Renal cortical epithelial cell (primary cell): ENCODE measurements at places on chromosomes 4 and X.

GRCh38 chr4:44016570-44017421, 431.8 kb downstream of the KCTD8 start:
- no peak for DNase-seq

GRCh38 chrX:135923353-135923752, 29.8 kb downstream of the SAGE1 start:
- DNase-seq, result no peak

GRCh38 chr4:52914051-52914605, 52.0 kb downstream of the RASL11B start:
- DNase-seq, result no peak

DNA sequence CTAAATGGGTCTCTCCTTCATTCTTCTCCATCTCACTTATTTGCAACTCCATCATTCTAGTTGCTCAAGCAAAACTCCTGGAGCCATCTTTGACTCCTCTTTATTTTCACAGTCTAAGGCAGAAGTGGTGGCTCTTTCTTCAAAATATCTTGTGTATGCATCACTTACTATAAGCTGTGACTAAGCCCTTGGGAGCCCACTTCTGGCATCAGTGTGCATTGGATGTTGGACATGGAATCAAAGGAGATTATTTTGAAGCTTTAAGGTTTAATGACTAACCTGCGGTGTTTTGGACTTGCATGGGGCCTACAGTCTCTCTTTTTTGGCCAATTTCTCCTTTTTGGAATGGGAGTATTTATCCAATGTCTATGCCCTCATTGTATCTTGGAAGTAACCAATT, 276.8 kb downstream of the SPOCK3 start:
- no peak for DNase-seq

DNA sequence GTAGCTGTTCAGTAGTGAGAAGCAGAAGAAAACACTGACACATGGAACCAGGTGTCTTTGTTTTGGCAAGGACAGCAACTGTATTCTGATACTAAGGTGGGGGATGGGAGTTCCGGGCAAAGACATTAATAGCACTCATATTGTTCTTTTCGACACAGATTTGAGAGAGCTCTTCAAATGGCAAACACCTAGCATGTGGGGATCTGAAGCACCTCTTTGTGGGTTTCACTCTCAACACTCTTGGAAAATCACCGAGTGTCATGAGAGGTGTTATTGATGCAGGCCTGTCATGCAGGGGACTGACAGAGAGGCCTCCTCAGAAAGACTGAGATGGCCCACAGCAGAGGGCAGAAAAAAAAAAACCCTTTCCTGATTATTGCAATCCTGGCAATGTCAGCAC, 228.4 kb upstream of the VCX start:
- no peak for DNase-seq

DNA sequence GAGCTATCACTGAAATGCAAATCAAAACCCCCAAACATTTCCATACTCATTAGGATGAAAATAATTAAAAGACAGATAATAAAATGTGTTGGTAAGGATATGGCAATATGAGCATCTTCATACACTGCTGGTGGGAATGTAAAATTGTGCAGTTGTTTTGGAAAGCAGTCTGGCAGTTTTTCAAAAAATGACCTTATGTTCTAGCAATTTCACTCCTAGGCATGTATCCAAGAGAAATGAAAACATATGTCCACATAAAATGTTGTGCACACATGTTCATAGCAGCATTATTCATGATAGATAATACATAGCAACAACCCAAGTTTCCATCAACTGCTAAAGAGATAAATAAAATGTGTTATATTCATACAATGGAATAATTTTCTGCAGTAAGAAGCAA, 14.8 kb upstream of the GPRASP2 start:
- DNase-seq, result no peak

DNA sequence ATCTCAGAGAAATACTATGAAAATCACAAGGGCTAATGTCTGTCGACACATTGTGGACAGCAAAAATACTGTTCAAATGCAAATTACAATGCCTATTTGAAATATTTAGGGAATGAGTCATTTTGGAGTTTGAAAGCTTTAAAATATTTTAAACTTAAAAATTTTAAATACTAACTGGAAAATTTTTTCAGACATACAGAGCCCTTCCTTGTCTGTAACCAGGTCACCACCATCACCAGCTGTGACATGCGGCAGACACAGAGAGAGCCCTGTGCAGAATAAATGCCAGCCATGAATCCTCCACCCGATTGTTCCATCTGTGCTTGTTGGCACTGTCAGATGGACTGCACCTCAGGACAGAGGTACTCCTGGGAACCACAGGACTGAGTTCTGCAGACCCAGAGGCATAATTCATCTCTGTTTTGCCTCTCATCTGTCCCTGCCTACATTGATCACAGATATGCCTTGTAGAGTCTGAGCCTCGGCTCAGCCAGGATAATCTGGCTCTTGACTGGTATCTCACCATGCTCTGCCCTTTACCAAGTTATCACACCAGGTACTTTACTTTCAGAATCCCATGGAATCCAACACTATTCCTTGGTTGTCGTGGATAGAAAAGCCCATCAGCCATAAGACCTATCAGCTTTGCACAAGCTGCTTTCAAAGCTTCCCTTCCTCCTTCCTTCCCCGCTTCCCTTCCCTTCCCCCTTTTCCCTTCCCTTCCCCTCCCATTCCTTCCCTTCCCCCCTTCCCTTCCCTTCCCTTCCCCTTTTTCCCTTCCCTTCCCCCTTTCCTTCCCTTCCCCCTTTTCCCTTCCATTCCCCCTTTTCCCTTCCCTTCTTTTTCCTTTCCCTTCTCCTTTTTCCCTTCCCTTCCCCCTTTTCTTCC, 67.2 kb downstream of the TBC1D9 start:
- peak; percentile 42 for DNase-seq

DNA sequence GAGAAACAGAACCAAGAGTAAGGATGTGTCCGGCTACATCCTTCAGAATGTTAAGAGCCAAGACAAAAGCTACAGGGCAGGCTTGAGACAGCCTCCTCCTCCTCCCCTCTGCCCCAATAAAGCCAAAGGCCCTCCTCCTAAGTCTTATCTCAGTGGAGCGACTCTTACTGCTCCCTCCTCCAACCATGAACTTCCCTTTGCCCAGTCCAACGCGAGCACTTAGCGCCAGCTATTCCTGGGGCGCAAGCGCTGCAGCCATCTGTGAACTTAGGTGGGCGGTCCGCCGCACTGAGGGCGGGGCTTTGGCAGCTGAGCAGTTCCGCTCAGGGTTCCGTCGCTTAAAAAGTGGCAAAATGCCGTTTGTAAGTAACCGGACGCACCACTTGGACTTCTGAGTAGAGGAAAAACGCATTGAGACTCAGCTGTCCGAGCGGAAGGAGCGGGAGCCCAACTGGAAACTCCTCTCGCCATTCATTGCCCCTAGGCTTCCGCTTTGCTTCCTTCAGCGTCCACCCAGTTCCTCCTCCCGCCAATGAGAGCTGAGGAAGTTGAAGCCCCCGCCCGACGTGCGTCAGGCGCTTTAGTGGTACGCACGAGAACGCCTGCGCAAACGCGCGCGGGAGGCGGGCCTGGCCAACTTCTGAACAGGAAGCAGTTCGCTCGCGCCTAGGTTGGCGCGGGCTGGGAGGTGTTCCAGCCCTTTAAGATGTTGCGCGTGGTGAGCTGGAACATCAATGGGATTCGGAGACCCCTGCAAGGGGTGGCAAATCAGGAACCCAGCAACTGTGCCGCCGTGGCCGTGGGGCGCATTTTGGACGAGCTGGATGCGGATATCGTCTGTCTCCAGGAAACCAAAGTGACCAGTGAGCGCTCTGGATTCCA, at the start of gene APEX2:
Gene APEX2 (plus strand): TSS at position 647 of the 882 bp plus-strand sequence. CDS start 60 bp downstream, at position 707.
- peak; percentile 91 for DNase-seq

DNA sequence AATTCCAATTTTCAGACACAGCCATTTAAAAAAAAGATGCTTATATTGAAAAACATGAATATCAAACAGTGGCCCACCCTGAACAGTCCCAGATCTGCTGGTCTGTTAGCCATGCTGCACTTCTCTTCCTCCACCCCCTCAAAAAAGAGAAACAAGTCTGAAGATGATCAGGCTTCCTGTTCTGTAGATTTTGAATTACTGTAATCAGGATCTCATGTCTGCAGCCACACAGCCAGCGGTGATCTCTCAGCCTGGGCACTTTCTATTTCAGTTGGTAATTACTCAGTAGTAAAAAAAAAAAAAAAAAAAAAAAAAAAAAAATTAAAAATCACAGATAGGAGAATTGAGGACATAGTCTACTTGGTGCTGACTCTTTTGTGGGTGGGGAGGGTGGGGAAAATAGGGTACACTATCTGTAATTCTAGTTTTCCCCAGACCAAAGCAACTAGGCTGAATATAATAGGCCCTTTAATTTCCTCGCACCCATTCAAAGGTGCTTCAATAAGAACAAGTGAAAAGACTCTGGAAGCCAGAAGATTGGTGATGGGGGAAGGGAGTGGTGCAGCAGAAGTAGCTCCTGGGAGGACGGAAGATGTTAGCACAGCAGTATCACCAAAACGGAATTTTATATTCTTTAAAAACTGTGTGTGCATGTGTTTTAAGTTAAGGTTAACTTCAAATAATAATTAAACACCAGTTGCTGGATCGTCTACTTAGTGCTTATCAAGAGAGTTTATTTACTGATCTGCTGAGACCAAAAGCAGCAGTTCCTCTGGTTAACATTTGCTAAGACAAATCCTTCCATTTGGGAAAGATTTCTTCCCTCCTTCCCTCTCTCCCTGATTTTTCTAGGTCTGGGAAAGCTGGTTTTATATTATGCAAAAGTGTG, 47.0 kb downstream of the SPRY1 start:
- peak; percentile 20 for DNase-seq

- no peak for DNase-seq
Measured at GRCh38 chr4:24820541-24820940, 25.2 kb downstream of the SOD3 start.

DNA sequence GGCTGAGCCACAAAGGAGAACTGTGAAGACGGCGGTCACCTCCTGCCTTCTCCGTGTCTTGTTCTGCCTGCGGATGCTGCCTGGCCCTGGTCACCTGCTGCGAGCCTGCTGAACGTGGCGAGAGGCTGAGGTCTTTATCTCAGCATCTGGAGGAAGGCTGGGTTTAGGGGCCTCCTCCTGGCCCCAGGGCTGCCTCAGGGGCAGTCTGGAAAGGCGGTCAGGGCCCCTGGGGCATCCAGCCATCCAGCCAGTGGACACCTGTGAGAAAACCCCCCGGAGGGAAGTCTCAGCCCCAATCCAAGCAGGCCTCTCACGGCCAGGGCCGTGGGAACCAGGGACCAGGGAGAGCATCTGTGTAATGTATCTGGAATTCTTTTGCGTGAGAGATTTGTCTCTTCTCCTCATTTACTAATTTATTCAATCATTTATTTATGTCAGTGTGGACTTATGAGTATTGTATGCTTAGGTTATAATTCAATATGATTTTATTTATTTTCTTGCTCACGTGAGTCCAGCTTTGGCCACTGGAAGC, 11.3 kb downstream of the PDE6B start:
- DNase-seq, result no peak

DNA sequence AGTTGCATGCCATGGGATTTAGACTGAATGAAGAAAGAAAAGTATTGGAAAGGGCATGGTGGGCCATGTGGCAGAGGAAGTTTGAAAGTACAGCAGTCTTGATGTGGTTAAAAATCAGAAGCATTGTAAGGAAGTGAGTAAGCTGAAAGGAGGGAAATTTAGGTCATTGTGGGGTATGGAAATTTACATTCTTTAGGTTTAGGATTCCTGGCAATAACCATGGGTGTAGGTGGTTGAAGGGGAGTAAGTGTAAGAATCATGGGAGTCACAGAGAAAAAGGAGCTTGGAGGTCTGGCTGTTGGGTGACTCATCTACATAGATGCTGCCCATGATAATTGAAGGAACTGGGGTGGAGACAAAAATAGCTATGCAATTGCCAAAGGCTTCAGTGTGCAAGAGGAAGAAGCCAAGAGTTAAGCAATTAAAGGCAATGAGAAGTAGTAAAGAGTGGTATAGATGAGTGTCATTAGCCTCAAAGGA, 243.8 kb upstream of the LDB2 start:
- peak; percentile 3 for DNase-seq

GRCh38 chrX:77527233-77528001, 80.2 kb downstream of the FGF16 start:
- no peak for DNase-seq

DNA sequence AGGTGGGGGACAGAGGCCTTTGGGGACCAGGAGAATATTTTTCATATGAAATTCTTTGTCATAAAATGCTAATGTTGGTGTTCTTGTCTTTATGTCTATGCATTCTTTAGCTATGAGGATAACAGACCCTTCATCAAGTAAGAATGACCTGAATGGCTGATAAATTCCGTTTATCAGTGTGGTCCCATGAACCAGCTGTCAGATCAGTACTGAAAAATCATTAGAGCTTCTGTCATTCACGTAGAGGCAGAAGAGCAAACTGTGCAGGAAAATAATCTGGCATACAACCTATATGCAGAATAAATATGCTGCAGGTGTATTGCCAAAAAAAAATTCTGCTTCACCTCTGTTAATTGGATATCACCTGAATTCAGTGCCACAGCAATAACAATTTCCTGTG, 828.6 kb downstream of the ADGRL3 start:
- DNase-seq, result no peak

- DNase-seq, result no peak
Measured at GRCh38 chr4:2449511-2450392, 19.2 kb upstream of the RNF4 start.

- DNase-seq, result no peak
Measured at GRCh38 chrX:24186986-24187385, 37.5 kb downstream of the ZFX start.

- no peak for DNase-seq
Measured at GRCh38 chrX:153474718-153475117, 4.3 kb upstream of the HAUS7 start.

- no peak for DNase-seq
Measured at GRCh38 chr4:120842031-120842430, 80.5 kb downstream of the PRDM5 start.

DNA sequence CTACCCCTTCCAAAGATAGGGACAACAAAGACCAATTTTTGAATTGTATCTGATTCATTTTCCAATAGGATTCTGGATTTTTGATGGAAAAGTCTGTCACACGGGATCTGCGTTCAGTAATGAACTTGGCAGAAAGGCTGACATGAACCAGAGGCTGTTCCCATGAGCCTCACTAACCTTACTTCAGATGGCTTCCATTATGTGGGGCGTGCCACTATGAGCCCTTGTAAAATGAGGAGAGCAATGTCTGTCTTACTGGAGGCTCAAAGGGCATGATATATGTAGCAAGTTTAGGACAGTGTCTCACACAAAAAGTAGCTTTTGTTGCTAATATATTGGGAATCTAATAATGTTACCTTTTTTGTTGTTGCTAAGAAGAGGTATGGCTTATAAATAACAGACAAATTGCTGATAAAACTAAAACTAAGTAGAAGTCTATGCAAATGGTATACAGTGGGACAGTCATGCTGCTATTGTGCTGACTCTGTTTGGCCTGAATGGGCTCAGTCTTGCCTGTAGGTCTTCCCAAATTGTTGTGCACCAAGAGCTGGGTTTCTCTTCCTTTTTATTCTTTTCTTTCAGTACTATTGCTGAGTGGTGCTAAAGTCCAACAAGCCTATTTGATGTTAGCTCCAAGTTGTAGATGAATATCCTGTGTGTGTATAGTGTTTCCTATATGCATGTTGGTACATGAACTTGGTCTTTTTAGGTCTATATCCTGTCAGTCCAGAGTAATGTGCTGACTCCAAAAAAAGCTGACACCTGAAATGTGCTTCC, 132.1 kb downstream of the SPRY1 start:
- no peak for DNase-seq
